Fibroblast of lung (primary cell): ENCODE measurements at places on chromosomes 5 and 9. TPM values are rescaled to one million over a fixed set of nuclear protein-coding genes. Genes with fewer than 3 reads are reported as not detected.
A peak's percentile ranks its signal among the peaks of the same experiment; 100 is the strongest.

DNA sequence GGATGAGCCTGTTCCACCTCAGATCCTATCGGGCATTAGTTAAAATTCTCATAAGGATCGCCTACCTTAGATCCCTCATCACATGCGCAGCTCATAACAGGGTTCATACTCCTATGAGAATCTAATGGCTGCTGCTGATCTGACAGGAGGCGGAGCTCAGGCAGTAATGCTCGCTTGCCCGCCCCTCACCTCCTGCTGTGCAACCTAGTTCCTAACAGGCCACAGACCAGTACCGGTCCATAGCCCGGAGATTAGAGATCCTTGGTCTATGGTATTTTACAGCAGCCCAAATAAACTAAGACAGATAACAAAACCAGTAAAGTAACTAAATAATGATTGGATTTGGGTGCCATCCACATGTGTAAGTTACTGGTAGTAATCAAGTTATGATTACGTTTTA, 17.5 kb downstream of the GOLPH3 start:
- DNase-seq: no peak

GRCh38 chr5:111407562-111407961, 104.8 kb downstream of the STARD4 start:
- no peak for DNase-seq

DNA sequence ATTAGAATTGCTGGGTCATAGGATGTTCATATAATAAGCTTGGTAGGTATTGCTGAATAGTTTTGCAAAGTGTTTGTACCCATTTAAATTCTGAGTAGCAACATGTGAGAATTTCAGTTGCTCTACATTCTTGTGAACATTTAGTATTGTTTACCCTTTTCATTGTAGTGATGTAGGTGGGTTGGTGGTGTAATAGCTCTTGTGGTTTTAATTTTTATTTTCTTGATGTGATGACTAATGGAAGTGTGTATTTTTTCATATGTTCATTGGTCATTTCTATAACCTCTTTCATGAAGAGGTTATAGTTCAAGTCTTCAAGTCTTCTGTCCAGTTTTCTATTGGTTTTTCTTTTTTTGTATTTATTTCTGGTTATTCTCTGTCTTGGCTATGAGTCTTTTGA, 34.4 kb downstream of the RASA1 start:
- DNase-seq: peak; percentile 32

The FBP2 gene
- total RNA-seq: not detected in 2 replicates

The NTRK2 gene
- total RNA-seq: 0.26 and 0.66 TPM in 2 replicates

GRCh38 chr5:68424799-68425537, 209.4 kb downstream of the PIK3R1 start:
- DNase-seq: peak; percentile 76

DNA sequence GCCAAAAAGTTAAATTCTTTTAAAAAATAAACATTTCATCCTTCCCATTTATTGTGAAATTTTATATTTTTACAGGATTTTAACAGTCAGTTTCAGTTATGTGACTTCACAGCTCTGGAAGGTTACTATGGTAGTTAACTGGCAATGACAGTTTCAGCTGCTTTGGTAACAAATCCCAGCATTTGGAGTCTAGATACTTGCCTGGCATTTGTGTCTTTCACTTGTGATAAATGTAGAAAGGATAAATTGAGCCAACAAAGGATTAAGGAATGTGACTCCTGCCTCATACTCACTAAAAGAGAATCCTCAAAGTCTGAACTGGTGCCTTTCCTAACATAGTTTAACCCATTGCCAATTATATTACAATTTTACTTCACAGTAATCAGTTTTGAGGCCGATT, 315.5 kb downstream of the FER start:
- peak; percentile 6 for DNase-seq

DNA sequence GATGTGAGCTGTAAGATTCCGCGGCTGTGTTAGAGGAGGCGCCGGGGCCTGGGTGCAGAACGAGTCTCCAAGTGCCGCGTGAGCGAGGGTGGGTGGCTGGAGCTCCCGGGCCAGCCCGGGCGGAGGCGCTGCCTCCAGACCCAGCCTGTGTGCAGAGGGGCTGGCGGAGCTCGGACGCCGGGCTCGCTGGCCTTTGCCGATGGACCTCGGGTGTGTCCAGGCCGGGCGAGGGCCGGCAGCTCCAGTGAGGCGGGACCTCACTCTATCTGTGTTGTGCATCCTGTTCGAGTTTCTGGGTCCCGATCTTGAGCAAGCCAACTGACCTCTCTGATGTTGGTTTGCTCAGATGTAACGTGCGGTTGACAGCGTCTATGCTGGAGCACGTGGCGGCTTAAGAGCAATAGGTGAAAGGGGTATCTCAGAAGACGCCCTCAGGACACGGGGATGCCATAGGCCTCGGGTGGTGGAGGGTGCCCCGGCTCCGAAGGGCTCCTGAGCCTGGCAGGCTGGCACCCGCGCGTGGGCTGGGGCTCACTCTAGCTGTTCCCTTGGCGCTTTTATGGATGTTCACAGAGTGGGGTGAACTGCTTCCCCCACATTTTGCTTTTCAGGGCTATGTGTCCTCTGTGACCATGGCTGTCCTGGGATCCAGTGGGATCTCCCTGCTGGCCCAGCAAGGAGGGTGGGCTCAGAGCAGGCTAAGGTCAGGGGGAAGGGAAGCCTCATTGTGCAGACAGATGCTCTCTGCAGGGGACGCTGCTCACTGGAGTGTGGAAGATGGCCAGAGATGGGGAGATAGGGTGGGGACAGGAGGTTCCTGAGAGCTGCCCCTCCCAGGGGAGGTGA, 69.8 kb downstream of the MRPL36 start:
- DNase-seq: no peak

- DNase-seq: no peak
Measured at GRCh38 chr5:53671447-53671846, 111.0 kb downstream of the NDUFS4 start.

The FBXO38 gene
- 50.3 and 62.4 TPM in 2 replicates for total RNA-seq

- no peak for DNase-seq
Measured at GRCh38 chr5:136192526-136193321, at the start of gene SMIM32. SMIM32 (minus strand) TSS chr5:136193162; CDS start chr5:136192524, 638 bp downstream.

The PCDHB4 gene
- total RNA-seq: 0.50 and 0.51 TPM in 2 replicates

- DNase-seq: no peak
Measured at GRCh38 chr5:135484674-135485086, 32.5 kb upstream of the TIFAB start.

The OBP2B gene
- total RNA-seq: not detected in 2 replicates

The TMEM8B gene
- 2.1 and 3.0 TPM in 2 replicates for total RNA-seq

- no peak for DNase-seq
Measured at GRCh38 chr9:126331964-126332748, 5.5 kb downstream of the MVB12B start.

GRCh38 chr5:165502893-165503691, 1997.7 kb downstream of the MAT2B start:
- peak; percentile 26 for DNase-seq

DNA sequence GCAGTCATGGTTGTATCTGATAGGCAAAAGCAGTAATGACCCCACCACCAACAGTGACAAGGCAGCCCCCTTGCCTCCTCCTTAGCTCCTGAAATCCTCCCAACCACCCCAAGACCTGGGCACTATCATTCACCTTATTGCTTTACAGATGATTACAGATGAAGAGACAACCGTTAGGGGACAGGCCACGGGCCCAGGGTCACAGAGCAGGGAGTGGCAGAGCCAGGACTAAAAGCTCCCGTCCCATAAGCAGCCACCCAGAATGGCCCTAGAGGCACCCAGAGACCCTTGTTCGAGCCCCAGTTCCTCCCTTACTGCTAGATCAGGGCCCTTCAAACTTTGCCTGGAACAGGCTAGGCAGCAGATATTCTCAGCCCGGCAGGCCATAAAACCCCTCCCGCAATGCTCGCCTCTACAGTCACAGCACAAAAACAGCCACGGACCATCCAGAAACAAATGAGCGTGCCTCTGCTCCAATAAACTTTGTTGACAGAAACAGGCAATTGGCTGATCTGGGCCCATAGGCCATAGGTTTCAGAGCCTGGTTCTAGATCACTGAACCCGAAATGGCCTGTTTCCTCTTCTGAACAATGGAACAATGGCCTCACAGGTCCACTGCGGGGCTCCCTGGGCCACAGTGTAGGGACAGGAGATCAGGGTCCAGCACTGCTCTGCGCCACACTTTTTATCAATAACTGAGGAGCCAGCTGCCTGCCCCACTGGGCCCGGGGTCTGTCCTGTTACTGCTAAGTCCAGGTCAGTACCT, 67.0 kb downstream of the LRSAM1 start:
- no peak for DNase-seq

DNA sequence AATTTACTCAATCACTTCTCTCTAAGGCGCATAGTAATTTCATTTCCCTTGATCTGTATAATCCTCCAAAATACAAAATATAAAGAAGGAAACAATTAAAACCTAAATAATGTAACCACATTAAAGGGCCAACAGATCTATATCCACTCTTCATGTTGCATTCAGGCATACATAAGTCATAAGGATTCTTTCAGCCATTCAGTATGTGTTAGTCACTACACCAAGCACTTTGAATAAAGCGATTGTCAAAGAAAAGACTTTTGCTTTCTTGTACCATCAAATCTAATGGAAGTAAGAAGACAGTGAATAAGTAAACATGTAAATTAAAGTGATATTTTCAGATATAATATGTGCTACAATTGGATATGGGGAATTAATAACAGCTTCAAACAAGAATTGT, 569.2 kb upstream of the PTPRD start:
- no peak for DNase-seq

- DNase-seq: no peak
Measured at GRCh38 chr9:1154739-1155138, 104.6 kb downstream of the DMRT2 start.

DNA sequence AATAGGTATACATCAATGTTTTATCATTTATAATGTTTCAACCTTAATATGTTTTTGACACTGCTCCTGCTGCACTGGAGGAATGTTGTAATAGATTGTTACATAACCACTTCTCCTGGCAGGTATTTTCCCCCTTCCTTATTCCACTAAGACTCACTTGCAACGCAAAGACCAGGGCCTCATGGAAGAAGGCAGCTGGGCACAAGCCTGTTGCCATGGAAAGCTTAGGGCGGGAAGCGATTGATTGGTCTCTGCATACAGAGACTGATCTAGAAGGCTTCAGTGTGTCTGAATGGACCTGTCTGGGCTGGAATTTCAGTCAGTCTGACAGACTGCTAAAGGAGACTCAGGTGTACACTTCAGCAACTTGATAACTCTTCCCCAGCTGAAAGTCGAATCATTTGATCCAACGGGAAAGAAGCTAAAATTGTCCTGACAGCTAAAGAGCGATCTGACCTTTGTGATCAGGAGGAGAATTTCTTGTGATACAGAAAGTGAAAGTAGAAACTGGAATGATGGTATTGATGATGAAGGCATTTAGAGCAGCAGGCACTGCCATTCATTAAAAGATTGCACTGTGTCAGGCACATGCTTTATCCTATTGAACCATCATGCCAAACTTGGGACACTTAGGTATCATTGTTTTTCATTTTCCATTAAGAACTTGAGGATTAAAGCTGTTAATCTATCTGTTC, 65.1 kb downstream of the GRIA1 start:
- no peak for DNase-seq

DNA sequence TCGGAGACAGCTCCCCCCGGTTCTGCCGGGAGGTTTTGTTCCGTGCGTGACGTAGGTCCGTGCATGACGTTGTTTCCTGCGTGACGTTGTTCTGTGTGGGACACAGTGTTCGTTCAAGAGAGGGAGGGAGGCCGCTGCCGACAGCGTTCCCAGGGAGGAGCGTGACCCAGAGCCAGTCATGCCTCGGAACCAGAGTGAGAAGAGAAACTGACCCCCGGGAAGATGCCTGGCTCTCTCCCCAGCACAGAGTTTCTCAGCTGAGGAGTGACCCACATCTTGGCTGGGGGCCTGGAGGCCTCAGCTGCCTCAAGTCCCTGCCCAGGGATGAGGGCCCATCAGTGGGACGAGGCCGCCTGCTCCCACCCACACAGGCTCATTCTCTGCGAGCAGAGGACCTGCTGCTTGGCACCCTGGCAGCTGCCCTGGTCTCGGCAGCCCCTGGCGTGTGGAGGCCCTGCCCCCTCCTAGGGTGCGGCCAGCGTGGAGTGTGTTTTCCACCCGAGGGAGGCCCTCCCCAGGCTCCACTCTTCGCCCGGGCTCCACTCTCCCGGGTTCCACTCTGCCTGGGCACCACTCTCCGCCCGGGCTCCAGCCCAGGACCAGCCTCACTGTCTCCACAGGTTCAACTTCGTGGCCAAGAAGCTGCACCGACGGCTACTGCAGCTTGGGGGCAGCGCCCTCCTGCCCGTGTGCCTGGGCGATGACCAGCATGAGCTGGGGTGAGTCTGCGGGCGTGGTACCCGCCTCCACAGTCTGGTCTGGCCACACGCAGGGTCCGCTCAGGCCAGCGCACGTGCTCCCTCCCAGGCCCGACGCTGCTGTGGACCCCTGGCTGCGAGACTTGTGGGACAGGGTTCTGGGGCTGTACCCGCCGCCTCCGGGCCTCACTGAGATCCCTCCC, 7.9 kb downstream of the NDOR1 start:
- DNase-seq: no peak

- DNase-seq: peak; percentile 70
Measured at GRCh38 chr5:55903121-55903701, 52.1 kb downstream of the IL31RA start.
